Skin of body (tissue), 3 donors: ENCODE measurements at places on chromosomes 5 and 9. TPM values are rescaled to one million over a fixed set of nuclear protein-coding genes. Genes with fewer than 3 reads are reported as not detected.

DNA sequence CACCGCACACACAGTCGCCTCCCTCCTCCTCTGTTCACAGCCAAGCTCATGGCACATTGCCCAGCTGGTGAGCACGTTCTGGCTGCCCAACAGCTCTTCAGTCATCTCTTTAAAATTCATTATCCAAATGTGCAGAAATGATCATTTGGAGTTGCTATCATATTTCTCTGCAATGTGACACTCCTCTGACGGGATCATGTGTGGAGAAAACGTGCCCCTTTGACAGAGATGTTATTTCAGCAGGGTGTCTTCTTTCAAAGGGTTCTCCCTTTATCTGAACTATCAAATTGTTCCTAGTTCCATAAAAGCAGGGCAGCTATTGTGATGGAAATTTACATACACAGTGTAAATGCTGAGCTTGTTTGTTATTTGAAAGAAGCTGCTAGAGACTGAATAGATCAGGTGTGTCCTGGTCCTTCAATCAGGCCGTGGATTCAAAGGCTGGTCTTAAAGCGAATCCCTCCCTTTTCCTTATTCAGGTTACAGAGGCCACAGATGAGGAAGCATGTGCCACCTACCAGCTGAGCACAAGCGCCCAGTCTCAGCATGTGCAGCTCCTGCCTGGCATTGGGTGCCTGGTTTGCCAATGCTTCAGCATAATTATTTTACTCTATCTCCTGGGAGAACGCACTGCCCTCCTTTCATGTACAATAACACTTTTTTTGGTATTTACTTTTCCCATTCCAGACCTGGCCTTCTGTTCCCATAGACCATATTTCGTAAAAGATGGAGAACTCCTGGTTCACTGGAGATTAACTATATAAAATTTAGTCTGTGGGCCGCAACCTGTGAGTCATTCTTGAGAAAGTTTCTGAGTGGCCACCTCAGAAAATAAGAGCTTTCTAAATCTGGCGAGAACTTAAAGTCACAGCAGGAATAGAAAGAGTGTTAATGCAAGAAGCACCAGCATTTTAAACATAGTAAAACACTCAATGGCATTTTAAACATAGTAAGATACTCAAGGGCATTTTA, 433.7 kb downstream of the ENC1 start:
- DNase-seq: peak; percentile 80

DNA sequence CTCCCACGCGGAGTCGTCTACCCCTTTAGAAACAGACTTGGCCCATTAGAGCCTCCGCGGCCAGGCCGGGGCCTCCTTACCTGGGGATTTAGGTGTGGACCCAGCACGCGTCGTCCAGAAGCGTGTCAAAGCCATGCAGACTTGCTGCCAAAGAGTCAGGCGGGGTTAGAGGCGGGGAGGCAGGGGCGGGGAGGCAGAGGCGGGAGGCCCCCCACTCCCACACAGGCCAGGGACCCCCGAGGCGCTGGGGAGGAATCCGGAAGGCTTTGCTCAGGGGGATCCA, 47.1 kb downstream of the HABP4 start:
- no peak for DNase-seq

DNA sequence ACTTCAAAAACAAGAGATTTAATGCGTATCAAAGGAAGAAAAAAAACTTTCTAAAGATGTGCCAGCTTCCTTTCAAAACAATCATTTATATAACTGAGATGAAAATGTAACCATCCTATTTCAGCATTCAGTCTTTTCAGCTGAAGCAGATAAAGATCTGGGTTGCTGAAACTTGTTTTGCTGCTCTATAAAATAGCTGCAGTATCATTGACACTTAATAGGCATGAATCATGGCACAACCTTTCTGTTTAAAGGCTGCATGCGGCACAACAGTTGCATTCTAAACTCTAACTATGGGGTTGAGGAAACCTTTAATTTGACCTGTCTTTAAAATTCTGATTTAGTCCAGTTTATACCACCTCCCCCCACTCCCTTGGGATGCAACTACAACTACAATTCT, 196.7 kb downstream of the MPDZ start:
- peak; percentile 5 for DNase-seq

The SLC6A18 gene
- total RNA-seq: not detected

DNA sequence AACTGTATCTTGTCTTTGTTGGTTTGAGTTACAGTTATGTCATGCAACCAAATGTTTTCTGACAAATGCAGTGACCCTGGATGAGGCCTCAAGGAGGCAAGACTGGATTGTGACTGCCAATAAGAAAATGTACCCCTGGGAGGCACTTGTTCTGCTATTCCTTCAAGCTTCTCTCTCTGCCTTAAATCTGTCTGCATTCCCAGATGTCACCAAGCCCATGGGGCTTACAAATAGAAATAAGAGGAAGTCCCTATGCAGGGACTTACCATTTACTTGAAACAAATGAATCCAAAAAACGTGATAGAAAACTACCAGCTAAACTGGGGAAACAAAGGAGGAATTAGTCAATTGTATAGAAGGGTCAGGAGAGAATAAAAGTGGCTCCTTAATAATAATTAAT, 8.2 kb upstream of the PARP8 start:
- DNase-seq: no peak
